ENCODE measurements at places on chromosomes 16 and 17. TPM values are rescaled to one million over a fixed set of nuclear protein-coding genes. Genes with fewer than 3 reads are reported as not detected.

The ITGAD gene
- 0.05 TPM for total RNA-seq

The TPSD1 gene
- 0.19 TPM for total RNA-seq

The CACNG5 gene
- total RNA-seq, result 0.19 TPM

The KCNH4 gene
- 0.07 TPM for total RNA-seq

The DNAH2 gene
- 0.62 TPM for total RNA-seq

The TAC4 gene
- not detected for total RNA-seq

The NLRP1 gene
- 5.1 TPM for total RNA-seq

DNA sequence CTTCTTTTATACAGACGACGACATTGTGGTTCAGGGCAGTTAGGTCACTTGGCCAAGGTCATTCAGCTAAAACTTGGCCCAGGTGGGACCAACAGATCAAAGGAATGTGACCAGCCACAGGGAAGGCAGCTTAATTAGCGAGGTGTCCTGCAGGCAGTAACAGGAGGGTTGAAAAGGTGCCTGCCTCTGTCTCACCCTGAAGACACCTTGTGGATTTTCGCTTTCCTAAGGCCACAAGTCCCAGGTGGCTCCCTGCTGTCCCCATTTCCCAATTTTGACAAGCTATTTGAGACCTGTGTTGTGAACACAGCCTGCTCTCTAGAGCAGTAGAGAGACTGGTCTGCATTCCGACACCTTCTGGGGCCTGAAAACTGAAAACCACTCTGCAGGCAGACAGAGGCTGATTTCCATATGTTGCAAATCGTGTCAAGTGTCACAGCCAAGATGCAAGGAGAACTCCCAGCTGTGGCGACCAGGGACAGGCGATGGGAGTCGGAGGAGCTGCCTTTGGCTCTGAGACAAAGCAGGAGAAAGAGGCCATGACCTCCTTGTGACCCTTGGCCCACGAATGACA lies 593.1 kb upstream of the CDH5 start:
- DNase-seq, result no peak
- no peaks in the 10 kb centered on the region for H3K36me3 ChIP-seq
- no peaks in the 10 kb centered on the region for H3K4me1 ChIP-seq
- no peaks in the 10 kb centered on the region for H3K27me3 ChIP-seq

- no peaks in the 10 kb centered on the region for H3K27me3 ChIP-seq
- H3K36me3 ChIP-seq, result no peaks in the 10 kb centered on the region
- H3K27ac ChIP-seq, result no peak overlapping the region
Observed at GRCh38 chr16:24580665-24581064, 41.3 kb downstream of the RBBP6 start.

DNA sequence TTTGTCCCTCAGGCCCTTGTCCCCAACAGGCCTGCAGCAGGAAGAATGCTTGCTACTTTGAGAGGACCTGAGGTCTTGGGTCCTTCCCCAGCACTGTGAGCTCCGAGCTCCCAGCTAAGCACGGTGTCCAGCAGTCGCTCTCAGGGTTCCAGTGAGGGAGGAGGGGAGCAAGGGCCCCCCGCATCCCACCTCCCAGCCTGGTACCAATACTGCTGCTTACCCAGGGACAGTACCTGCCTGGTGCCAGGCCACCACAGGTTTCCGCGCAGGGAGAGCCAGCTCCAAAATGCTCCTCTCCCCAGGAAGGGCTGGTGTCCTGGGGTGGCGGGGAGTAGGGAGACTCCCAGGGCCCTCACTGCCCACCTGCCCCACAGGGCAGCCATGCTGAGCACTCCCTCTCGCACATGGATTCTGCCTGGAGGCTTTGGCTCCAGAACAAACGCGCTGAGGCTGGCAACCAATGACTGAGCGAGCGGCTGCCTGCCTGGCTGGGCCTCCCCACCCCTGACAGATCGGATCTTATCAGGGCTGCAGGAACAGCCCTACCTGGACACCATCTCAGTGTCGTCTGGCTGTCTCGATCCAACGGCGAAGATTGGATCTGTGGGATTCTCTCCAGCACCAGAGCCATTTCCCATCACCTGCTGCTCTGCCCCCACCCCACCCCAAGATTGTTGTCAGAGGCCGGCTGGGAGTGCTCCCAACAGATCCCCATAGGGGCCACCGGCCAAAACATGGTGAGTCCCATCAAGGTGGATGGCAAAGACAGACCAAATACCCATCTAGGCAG lies 2.4 kb downstream of the DOK4 start:
- H3K4me1 ChIP-seq, result peaks cover 9% of the 10 kb centered on the region
- H3K36me3 ChIP-seq, result no peaks in the 10 kb centered on the region
- no peak for DNase-seq
- H3K27ac ChIP-seq, result no peak overlapping the region
- H3K4me3 ChIP-seq, result no peak overlapping the region

GRCh38 chr16:58628845-58629732 lies 537 bp downstream of the CNOT1 start:
- no peaks in the 10 kb centered on the region for H3K36me3 ChIP-seq
- peak overlapping the region; percentile 86 for H3K4me3 ChIP-seq
- H3K27ac ChIP-seq, result peak overlapping the region; percentile 98
- DNase-seq, result peak; percentile 83
- no peaks in the 10 kb centered on the region for H3K27me3 ChIP-seq

DNA sequence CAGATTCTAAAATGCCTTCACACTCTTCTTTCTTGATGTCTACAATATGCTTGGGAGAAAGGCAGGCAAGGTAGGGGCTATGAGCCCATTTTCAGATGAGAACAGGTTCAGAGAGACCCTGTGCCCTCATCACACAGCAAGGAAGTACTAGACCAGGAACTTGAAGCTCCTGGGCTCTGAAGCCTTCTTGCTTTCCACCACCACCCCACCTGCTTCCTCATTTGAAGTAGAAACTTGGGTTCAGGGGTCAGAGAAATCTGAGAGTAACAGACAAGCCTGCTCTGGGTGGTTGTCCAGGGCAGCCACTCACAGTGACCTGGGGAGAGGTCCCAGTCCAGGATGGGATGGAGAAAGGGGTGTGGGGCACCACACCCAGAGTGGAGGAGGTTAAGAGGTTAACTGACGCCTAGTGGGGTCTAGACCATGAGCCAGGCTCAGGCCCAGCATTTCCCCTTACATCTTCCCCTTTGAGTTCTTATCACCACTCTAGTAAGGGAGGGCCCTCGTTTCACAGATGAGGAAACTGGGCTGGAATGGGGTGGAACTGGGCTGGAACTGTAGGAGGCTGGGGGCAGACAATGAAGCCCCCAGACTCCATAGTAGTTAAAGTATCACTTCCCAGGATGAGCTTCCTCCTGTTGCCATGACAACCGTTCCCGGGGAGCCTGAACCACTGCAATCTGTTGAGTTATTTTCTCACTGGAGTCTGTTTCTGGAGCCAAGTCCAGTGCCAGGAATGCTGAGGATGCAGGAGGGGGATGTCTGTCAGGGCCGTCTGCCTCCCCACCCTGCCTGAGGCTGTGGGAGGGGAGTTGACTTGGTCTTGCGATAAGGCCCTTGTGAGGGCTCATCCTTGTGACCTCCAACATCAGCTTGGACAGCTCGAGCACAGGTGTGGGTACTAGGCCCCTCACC lies 16.2 kb upstream of the PHF12 start:
- no peaks in the 10 kb centered on the region for H3K27me3 ChIP-seq
- no peaks in the 10 kb centered on the region for H3K36me3 ChIP-seq
- H3K27ac ChIP-seq, result no peak overlapping the region
- no peak for DNase-seq
- no peaks in the 10 kb centered on the region for H3K4me1 ChIP-seq

GRCh38 chr16:68356249-68356918 lies 45.6 kb downstream of the PRMT7 start:
- no peaks in the 10 kb centered on the region for H3K27me3 ChIP-seq
- DNase-seq, result peak; percentile 45
- H3K4me1 ChIP-seq, result peaks cover 3% of the 10 kb centered on the region
- H3K4me3 ChIP-seq, result no peak overlapping the region

- H3K36me3 ChIP-seq, result no peaks in the 10 kb centered on the region
- DNase-seq, result no peak
- no peak overlapping the region for H3K27ac ChIP-seq
- no peaks in the 10 kb centered on the region for H3K27me3 ChIP-seq
Observed at GRCh38 chr17:14366199-14366598, 65.3 kb downstream of the HS3ST3B1 start.

- no peaks in the 10 kb centered on the region for H3K27me3 ChIP-seq
- no peak overlapping the region for H3K4me3 ChIP-seq
- peaks cover 20% of the 10 kb centered on the region for H3K36me3 ChIP-seq
- DNase-seq, result no peak
Observed at GRCh38 chr16:11719762-11720161, 22.9 kb downstream of the TXNDC11 start.

DNA sequence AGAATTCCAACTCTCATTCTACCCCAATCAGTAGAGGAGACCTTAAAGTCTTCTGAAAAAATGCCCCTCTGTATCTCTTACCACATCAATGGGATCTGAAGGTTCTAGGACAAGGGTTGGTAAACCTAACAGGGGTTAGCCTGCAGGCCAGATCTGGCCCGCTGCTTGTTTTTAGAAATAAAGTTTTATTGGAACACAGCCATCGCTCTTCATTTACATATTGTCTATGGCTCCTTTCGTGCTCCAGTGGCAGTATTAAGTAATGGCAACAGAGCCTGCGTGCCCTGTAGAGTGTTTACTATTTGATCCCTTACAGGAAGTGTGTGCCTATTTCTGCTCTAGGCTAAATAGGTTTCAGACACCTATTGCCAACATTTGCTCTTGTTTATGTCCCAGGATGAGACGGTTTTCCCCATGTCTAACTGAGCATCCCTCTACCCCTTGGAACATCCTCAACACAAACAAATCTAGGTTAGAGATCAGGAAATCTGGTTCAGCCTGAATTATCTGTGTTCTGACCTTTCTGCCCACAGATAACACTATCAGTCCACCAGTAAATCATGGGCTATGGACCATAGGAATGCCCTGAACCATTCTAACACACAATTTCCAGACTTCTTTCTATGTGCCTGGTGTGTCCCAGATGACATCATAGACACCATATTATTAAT lies 44.2 kb upstream of the ERCC4 start:
- H3K4me3 ChIP-seq, result no peak overlapping the region
- no peaks in the 10 kb centered on the region for H3K36me3 ChIP-seq
- no peak for DNase-seq
- H3K4me1 ChIP-seq, result no peaks in the 10 kb centered on the region

DNA sequence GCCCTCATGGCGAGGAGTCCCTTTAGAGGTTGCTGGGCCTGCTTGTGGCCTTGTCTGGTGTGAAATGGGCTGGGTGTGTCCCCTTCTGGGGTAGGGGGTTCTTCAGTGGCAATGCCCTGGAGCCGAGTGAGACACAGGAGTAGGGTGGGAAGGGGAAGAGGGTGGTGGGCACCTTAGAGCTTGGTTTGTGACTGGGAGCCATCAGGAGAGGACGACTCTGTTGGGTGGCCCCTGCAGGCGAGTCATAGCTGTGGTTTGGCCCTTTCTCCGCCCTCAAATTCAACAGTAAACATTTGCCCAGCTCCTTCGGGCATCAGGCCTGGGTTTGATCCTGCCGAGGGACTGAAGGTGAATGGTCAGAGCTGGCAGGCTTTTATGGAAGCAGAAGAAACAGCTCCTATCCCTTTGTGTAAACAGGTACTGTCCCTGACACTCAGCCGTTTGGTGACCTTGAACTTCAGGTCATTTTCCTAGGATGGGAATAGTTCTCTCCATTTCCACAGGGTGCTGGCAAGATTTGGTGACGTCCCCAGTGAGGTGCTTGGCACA lies 2.9 kb downstream of the E4F1 start:
- H3K4me1 ChIP-seq, result no peaks in the 10 kb centered on the region
- no peaks in the 10 kb centered on the region for H3K27me3 ChIP-seq
- peaks cover 11% of the 10 kb centered on the region for H3K36me3 ChIP-seq
- no peak overlapping the region for H3K4me3 ChIP-seq

- no peak overlapping the region for H3K4me3 ChIP-seq
- H3K27ac ChIP-seq, result no peak overlapping the region
- H3K36me3 ChIP-seq, result no peaks in the 10 kb centered on the region
- DNase-seq, result no peak
- H3K4me1 ChIP-seq, result no peaks in the 10 kb centered on the region
Observed at GRCh38 chr16:912684-913613, 57.8 kb downstream of the LMF1 start.

GRCh38 chr16:49698931-49699840 lies 156.7 kb downstream of the ZNF423 start:
- H3K27ac ChIP-seq, result no peak overlapping the region
- no peak overlapping the region for H3K4me3 ChIP-seq
- H3K4me1 ChIP-seq, result no peaks in the 10 kb centered on the region
- H3K27me3 ChIP-seq, result no peaks in the 10 kb centered on the region
- H3K36me3 ChIP-seq, result no peaks in the 10 kb centered on the region

- H3K27ac ChIP-seq, result no peak overlapping the region
- no peak for DNase-seq
- H3K27me3 ChIP-seq, result no peaks in the 10 kb centered on the region
- H3K4me3 ChIP-seq, result no peak overlapping the region
- H3K4me1 ChIP-seq, result no peaks in the 10 kb centered on the region
- H3K36me3 ChIP-seq, result no peaks in the 10 kb centered on the region
Observed at GRCh38 chr17:6460531-6461161, 16.4 kb downstream of the PIMREG start.

GRCh38 chr16:68370581-68371275 lies 59.9 kb downstream of the PRMT7 start:
- no peaks in the 10 kb centered on the region for H3K27me3 ChIP-seq
- DNase-seq, result no peak
- H3K4me3 ChIP-seq, result no peak overlapping the region
- no peak overlapping the region for H3K27ac ChIP-seq
- H3K36me3 ChIP-seq, result no peaks in the 10 kb centered on the region
- no peaks in the 10 kb centered on the region for H3K4me1 ChIP-seq

GRCh38 chr17:27610304-27610677 lies 20.7 kb upstream of the LGALS9 start:
- H3K36me3 ChIP-seq, result no peaks in the 10 kb centered on the region
- H3K27me3 ChIP-seq, result no peaks in the 10 kb centered on the region
- DNase-seq, result no peak
- H3K4me1 ChIP-seq, result no peaks in the 10 kb centered on the region

GRCh38 chr17:74325743-74326379 lies at the start of gene KIF19:
Gene KIF19 (plus strand): TSS chr17:74326226. CDS start chr17:74326350, 124 bp downstream.
- H3K4me1 ChIP-seq, result no peaks in the 10 kb centered on the region
- peak; percentile 36 for DNase-seq
- H3K36me3 ChIP-seq, result no peaks in the 10 kb centered on the region
- H3K27me3 ChIP-seq, result peaks cover 21% of the 10 kb centered on the region
- no peak within 1 kb of the TSS for H3K27ac ChIP-seq

DNA sequence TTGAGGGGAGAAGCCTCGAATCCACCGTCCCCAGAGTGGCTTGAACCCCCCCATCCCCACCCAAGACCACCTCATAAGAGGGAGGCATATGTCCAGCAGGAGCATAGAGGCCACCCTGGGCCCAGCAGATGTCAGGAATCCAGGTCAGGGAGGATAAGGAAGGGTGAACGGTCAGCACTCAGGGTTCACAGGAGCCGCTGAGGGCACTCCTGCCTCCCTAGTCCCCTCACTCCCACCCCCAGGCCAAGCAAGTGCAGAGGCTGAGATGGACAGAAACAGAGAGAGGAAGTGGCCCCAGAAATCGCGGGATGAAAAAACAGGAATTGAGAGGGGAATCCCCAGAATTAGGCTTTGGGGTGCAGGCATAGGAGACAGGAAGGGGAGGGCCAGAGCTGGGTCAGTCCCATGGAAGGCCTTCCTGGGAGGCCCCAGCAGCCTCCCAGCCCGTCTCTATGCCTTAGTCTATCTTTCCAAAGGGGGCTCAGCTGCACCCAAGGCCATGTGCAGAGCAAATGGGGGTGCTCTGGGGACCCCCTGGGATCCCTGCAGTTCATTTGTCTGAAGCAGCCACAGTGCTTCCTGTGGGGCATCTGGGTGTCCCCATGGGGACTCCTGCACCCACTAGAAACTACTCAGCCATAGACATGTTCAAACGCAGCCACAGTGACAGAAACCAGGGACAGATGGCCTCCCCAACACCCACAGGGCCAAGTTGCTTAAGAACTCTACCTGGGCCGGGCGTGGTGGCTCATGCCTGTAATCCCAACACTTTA lies 1.7 kb downstream of the CMTM3 start:
- H3K27ac ChIP-seq, result peak overlapping the region; percentile 70
- DNase-seq, result no peak
- H3K4me1 ChIP-seq, result no peaks in the 10 kb centered on the region
- H3K36me3 ChIP-seq, result no peaks in the 10 kb centered on the region
- H3K4me3 ChIP-seq, result peak overlapping the region; percentile 69

All from colonic mucosa (tissue), 4 donors.